ENCODE measurements at places on chromosomes 2 and 18.

- no peak for DNase-seq
Observed at GRCh38 chr2:42844901-42845821, 52.8 kb upstream of the HAAO start.

- DNase-seq: no peak
Observed at GRCh38 chr2:172908275-172908674, 167.4 kb upstream of the MAP3K20 start.

GRCh38 chr18:600107-600506, 3.3 kb downstream of the CLUL1 start:
- DNase-seq: no peak

- no peak for DNase-seq
Observed at GRCh38 chr2:42895791-42896135, 103.4 kb upstream of the HAAO start.

GRCh38 chr18:12027046-12027445, 45.7 kb downstream of the IMPA2 start:
- DNase-seq: no peak

GRCh38 chr2:193556766-193557470, 1362.2 kb upstream of the TMEFF2 start:
- DNase-seq: no peak

DNA sequence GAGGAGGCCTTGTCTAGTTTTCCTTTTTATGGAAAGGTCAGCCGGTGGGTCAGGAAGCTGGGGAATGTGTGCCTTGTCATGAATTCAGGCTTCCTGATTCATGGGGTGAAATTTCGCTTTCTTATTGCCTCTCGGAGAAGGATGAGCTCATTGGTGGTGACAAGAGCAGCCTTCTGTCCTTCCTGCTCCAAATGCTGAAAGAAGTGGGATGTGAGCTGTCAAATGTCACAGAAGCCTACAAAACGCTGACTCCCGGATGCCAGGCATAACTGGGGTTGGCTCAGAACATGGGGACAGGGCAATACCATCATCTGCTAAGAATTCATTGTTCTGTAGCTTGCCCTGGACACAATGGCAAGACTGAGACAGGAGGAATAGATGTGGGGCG, 55.8 kb upstream of the FAM136A start:
- DNase-seq: no peak

GRCh38 chr18:76412818-76413565, 82.0 kb downstream of the ZNF516 start:
- no peak for DNase-seq

GRCh38 chr2:171316755-171317337, 116.9 kb downstream of the METTL8 start:
- DNase-seq: no peak

DNA sequence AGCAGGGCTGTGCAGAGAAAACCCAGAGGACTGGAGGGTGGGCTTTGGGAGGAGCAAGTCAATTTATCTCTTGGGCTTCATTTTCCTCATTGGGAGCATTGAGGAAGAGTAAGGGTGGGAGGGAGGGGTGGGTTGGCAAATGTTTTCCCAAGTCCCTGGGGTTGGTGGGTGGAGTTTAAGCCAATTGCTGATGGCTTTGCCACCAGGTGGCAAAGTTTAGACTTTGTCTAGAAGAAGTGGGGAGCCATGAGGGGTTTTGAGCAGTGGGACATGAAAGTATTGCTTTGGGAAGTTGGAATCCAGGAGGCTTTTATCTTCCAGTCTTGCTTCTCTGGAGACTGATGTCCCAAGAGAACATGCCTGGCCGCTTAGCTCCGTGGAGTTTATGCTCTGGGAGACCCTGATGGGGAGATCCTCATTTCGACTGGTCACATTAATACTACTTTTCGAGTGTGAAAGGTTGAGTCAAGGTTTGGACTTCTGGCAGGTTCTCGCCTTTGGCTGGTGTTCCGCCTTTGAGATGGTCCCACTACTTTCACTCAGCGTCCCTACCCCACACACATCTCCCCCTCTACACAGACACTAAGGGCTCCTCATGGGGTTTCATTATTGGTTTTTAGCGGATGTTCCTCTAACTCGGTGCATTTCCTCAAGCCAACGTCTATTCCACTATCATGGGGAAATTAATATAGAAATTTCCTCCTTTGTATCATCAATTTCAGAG, 126.7 kb downstream of the PRKCE start:
- DNase-seq: no peak

DNA sequence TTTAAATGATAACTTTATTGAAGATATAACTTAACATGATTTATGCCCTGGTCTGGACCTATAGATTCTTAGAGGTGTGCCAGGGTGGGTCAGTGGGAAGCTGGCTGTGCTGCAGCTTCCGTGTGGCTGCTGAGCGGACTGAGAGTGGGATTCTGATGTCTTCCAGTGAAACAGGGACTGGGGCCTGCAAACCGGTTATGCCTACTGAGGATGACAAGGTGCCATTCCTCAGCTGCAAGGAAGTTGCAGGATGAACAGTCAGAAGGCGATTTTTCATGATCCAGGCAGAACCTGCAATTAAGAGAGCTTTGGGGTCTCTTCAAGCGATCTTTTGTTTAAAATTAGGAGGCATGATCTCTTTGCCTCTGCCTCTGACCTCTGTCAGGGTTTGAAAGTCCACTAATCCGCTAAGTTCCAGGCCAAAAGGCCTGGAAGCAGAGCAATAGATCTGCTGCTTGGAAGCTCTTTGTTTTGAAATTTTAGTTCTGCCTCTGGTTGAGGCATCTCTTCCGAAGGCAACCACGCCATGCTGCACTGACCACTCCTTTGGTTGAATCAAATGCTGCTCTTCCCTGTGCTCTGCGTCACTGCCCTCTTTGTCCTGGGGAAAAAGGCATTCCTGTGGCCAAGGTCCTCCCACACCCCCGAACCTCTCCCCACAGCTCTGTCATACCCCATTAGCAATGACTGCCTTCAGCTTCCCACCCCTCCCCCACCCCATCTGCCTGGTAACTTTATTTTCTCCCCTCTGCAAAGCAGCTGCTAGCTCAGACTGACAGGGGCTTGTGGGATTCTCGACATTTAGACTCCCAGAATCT, 2.0 kb downstream of the TMEM169 start:
- no peak for DNase-seq

GRCh38 chr2:44244135-44244871, 31.0 kb upstream of the SLC3A1 start:
- peak; percentile 18 for DNase-seq

- no peak for DNase-seq
Observed at GRCh38 chr2:226977775-226978190, 141.9 kb downstream of the RHBDD1 start.

DNA sequence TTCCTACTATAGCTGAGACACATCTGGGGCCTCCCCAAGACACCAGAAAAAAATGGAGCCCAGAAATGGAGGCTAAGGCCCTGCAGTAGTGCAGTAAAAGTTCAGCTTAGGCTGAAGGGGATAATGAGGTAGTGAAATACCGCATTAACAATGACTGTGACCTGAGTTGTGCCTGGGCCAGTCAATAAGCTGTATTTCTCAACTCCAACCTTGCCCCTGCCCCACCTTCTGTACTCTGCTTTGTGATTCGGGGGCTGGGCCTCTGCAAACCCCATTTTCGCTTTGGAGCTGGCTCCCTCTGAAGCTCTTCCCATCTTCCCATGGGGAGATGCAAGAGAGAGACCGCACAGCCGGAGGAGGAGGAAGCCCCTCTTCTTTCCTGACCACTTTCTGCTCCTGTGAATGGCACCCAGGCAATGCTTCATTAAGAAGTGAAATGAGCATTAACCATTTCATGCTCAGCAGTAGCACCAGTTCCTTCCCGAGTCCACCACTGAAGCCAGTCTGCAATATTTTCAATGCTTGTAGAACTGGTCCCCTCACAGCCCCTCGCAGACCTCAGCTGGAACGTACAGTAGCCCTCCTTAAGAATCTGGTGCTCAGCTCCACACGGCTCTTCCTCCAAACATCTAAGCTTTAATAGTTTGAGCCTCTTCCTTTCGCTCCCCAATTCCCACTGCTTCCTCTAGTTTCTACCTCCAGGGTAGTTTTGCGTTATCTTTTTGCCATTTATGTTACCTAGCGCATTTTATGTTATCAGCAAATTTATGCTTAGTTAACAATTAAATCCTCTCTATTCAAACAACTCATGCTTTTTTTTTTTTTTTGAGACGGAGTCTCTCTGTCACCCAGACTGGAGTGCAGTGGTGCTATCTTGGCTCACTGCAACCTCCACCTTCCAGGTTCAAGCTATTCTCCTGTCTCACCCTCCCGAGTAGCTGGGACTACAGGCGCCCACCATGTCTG, 32.6 kb upstream of the SCYGR1 start:
- DNase-seq: no peak

DNA sequence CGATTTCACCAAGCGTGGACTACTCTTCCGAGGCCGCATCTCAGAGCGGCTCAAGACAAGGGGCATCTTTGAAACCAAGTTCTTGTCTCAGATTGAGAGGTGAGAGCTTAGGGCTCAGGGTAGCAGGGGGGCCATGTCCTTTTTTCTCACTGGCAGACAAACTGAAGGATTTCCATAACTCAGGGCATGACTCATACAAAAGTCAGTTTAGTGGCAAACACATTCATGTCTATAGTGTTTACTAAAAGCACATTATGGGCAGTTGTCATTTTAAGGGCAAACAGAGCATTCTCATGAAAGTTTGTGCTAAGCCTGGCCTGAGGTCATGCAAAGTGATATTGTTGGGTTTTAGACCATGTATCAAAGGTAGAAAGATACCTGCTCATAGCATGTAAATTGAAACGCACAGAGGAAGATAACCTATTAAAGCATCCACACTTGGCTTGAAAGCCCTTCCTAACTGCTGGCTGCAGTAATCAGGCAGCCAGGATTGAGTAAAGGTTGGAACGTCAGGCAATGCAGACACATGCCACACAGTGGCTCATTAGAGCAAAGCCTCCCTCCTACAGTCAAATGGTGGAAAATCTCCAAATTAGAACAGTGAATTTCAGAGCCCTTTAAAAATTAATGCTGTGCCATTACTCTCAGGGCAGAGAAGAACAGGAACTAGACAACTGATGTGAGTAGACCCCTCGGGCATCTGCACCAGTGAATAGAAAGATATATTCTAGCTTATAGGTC, 54.2 kb downstream of the HK2 start:
- DNase-seq: no peak

DNA sequence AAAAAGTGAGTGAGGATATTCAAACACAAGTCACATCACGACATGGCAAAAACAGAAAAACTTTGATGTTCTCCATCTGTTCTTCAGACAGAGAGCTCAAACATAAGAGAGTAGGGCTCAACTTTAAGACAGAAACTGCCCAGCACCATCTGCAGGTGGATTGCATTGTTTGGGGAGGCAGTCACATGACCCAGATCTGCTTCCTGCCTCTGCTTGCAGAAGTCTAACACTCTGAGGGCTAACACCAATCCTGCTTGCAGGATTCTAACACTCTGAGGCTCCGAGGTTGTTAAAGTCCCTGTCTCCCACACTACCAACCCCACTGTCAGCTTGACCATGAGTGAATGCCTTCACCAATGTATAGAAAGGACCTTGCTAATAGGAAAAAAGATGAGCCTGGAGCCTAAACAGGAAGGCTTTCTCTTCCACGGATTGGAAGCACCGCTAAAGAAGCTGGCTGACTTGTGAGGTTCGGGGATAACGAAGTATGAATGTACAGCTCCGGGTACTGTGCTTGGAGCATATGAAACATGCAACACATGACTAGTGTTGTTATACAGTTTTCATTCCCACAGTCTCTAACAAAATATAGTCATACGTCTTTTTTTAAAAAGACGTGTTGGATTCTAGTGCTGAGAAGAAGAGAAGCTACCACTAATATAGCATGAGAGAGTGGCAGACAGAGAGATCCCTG, 176.6 kb upstream of the CREB1 start:
- DNase-seq: no peak

DNA sequence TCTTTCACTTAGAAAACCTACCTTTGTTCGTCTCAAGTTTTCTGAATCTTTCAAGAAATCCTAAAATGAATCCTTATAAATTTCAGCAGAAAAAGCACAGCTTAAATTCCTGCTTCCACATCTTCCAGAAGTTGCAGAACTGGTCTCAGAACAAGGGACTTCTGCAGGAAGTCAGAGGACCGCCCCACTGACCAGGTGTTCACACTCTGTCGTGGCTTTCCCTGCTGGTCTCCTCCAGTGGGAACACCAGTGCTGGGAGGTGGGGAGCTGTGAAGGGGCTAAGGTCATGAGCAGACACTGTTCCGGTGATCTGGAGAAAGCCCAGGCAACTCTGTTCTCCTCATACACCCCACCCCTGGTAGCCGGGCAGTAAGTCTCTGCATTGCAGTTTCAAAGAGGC, 3.5 kb downstream of the FAM110C start:
- no peak for DNase-seq

GRCh38 chr18:73670039-73670438, 477.6 kb downstream of the FBXO15 start:
- no peak for DNase-seq

GRCh38 chr2:239168575-239168974, 232.2 kb downstream of the HDAC4 start:
- DNase-seq: no peak

DNA sequence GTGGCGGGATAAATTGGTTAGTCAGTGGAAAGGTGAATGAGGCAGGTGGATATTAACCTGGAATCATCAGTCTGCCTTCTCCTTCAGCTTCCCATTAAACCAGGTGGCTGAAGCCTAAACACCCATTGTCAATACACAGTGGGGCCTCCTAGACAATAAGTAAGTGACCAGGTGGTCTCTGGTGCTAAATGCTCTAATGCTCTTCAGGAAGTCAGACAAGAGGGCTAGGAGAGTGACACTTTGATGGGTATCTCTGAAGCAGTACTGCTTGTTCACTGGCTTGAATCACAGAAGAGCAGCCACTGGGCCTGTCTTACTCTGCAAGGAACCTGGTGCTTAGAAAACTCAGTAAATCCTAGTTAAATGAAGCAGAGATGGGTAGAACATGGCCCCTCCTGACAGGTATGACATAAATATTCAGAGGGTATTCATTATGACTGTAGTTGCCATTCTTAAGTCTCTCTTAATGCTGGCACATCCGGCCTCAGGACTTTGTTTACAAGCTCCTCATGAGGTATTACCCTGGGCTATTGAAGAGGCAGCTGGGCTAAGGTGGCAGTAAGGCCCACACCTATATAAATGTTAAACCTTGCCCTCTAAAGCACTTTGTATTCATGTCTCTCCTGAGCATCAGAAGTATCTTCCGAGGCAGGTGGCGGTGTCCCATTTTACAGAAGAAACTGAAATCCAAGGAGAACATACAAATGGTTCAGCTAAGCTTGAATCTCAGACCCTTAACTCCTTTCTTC, 104.9 kb downstream of the NCK2 start:
- no peak for DNase-seq

- DNase-seq: no peak
Observed at GRCh38 chr18:67776929-67777328, 260.4 kb upstream of the DSEL start.

- DNase-seq: no peak
Observed at GRCh38 chr2:165874445-165875039, 79.0 kb downstream of the TTC21B start.

- DNase-seq: no peak
Observed at GRCh38 chr2:60962528-60962927, 55.0 kb upstream of the PEX13 start.

DNA sequence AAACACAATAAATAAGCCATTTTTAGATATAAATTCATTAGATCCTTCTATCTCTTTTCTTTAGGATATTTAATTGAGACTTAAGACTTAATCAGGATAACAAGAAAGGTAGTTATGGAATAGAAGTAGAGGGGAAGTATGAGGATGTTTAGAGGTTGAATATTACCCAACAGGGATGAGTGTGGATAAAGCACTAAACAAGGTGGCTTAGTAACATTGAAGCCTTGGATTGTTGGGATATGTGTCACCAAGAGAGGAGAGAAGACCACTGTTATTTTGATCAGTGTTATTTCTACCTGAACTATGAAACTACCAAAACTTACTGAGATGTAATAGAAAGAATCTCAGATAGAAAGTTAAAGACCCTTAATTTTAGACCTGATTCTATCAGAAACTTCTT, 405.7 kb downstream of the PIK3C3 start:
- no peak for DNase-seq

- DNase-seq: no peak
Observed at GRCh38 chr2:169012812-169013627, 18.1 kb downstream of the ABCB11 start.

All from activated CD4-positive, alpha-beta T cell treated with anti-CD3 and anti-CD28 coated beads for 24 hours (primary cell).